ENCODE measurements at places on chromosomes 2 and 18. TPM values are rescaled to one million over a fixed set of nuclear protein-coding genes. Genes with fewer than 3 reads are reported as not detected.

TBR1 gene
- total RNA-seq, result not detected

TMEM150A gene
- total RNA-seq, result 2.4 TPM

PCARE gene
- total RNA-seq, result not detected

LIMS3 gene
- 4.4 TPM for total RNA-seq

FSHR gene
- total RNA-seq, result not detected

ANTXR1 gene
- 1.1 TPM for total RNA-seq

TRIM54 gene
- total RNA-seq, result 3.1 TPM

All from bladder microvascular endothelial cell (primary cell).